Activated CD4-positive, alpha-beta T cell treated with anti-CD3 and anti-CD28 coated beads, Interleukin-2, amount 50 U/mL, for 16 hours (primary cell): ENCODE measurements at places on chromosomes 13 and 19.

DNA sequence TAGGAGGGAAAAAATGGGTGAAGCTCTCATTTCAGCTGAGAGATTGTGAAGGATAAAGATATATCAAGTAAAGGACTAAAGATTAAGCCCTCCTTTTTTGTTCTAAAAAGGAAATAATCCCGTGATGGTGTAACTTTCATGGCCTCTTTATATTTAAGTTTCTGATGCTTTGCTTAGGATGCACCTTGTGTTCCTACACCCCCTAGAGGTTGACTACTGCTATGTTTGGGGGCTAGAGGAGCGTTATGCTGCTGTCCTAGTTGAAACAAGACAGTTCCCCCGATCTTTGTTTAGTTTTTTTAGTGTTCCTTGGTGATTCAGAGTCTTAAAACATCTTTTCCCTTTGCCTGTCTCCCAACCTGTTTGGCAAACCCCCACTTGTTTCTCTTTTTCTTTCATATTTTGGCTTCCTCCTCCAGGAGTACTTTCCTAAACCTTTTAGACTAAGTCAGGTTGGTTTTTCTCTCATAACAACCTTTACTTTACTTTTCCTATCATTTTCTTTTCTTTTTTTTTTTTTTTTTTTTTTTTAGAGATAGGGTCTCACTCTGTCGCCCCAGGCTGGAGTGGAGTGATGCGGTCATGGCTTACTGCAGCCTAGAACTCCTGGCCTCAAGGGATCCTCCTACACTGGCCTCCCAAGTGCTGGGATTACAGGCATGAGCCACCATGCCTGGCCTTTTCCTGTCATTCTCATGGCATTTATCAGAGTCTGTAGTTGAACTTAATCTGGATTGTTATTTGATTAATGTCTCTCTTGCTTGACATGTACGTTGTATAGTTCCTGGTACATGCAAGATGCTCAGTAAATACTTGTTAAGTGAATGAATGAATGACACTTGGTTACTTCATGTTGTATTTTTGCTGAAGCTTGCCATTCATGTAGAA is 2.8 kb downstream of the UBA2 start:
- peak; percentile 72 for DNase-seq

GRCh38 chr19:11475861-11476260 is 5.0 kb downstream of the ELAVL3 start:
- DNase-seq = no peak

DNA sequence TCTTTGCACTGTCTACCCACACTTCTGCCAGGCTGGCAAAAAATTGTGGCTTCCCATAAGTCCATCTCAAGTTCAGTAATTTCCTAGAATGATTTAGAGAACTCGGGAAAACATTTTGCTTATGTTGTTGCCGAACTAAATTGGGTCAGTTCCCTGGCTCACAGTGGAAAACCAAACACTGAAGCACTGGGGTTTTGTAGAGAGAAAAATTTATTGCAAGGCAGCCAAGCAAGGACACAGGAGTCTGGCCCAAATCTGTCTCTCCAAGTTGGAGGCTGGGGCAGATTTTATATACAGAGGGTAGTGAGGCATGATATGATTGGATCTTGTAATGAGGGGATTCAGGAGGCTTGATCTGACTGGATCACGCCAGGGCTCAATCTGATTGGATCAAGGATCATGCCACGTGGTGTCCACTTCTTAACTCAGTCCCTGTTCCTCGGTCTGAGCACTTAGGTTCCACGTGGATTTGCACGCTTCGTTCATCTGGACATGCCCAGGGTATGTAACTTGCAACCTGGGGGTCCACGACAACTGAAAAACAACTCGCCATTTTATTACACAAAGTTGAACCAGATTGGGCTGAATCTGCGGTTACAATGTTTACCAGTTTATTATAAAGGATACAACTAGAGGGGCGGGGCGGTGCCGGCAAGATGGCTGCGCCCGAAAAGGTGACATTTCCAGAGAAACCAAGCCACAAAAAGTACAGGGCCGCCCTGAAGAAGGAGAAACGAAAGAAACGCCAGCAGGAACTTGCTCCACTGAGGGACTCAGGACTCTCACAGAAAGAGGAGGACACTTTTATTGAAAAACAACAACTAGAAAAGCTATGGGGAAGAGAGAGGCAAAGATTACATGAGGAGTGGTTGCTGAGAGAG is 7.3 kb downstream of the CD209 start:
- no peak for DNase-seq

DNA sequence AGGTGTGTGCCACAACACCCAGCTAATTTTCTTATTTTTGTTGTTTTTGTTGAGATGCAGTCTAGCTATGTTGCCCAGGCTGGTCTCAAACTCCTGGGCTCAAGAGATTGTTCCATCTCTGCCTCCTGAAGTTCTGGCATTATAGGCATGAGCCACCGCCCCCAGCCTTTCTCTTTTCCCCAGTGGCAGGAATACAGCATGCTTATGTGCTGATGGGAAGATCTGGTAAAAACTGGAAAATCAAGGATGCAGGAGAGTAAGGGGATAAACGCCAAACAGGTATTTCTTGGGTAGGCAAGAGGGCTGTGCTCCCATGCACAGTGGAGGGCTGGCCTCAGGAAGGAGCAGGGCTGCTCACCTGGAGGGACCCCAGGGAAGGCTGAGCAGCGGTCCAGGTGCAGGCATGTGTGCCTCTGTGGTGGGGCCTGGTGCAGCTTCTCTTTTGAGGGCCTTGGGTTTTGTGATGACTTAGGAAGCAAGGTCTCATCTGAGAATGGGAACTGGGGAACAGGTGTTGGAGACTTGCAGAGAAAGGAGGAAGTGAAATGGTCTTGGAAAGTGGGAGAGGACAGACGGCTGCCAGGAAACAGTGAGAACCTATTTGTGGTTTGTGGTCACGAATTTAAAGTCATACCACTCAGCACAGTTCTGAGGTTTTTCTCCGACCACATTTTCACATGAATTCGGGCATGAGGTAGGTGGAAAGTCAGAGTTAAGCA is 106.5 kb downstream of the TEX26 start:
- peak; percentile 83 for DNase-seq

DNA sequence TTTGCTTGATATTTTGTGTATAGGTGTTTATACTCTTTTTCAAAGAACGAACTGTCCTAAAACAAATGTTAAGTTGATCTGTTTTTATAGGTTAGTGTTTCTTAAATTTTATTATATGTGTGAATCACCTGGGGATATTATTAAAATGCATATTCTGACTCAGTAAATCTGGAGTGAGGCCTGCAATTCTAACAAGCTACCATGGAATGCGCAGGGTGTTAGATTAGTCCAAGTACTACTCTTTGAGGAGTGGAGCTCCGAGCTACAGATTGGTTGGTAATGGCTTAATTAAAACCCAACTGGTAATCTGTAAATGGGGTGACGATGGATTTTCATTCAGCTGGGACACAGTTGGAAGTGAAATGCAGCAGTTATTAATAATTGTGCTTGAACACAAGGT is 214.1 kb upstream of the UFM1 start:
- DNase-seq = no peak

- DNase-seq = peak; percentile 98
These were observed at the start of gene CHMP2A for GRCh38 chr19:58554494-58555368. TSS of gene CHMP2A (minus strand) at chr19:58555105. CDS start at chr19:58554212, 893 bp downstream.

- no peak for DNase-seq
These were observed 4.5 kb upstream of the TIMM44 start for GRCh38 chr19:7947939-7948338.

DNA sequence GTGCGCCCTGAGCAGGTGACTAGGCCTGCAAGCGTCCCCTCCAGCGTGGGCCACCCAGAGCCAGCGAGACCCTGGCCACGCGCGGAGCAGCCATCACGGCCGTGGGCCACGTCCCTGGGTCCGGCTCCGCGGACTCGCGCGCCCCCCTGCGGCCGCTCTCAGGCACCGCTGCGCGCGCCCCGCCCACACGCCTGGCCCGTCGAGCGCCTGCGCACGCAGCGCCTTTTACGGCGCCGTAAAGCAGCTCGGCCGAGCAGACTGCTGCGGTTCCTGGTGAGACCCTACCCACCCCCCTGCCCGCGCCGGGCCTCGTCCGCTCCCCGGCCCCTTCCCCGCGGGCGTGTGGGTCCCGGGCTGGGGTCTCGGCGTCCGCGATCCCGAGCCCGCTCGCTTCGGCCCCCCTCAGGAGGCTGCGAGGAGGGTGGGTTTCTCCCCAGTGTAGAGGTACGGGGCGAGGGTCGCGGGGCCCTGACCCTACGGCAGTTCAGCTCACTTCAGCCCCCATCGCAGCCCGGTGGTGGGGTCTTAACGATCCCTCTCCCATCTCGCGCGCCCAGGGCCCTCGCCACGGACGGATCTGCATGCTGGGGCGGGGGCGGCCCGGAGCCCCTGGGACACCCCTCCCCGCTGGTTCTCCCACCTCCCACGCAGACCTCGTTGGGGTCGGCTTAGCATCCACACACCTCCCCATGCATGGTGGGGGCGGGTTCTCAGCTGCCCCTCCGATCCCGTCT is at the start of gene TRAPPC5:
Gene TRAPPC5, plus strand, starts transcription at position 228 of the 734 bp plus-strand sequence. CDS start 1,421 bp downstream, outside the sequence.
- DNase-seq = peak; percentile 89

- DNase-seq = no peak
These were observed 384.4 kb downstream of the LMO7 start for GRCh38 chr13:76020421-76020955.

DNA sequence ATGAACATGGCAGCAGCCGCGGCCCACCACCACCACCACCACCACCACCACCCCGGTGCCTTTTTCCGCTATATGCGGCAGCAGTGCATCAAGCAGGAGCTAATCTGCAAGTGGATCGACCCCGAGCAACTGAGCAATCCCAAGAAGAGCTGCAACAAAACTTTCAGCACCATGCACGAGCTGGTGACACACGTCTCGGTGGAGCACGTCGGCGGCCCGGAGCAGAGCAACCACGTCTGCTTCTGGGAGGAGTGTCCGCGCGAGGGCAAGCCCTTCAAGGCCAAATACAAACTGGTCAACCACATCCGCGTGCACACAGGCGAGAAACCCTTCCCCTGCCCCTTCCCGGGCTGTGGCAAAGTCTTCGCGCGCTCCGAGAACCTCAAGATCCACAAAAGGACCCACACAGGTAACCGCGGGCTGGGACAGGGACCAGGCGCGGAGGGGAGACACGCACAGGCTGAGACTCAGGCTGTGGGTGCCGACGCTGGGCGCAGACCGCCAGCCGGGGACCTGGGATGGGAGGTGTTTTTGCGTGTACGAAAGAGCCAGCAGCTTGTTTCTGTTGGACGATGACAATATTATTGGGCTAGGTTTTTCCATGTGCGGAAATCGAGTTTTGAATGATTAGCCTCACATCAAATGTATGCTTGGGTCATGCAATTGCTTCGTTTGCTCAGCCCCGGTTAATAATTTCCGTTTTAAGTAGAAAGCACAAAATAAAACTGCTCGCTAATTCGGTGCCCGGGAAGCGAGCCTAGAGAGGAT is 1.3 kb downstream of the ZIC2 start:
- no peak for DNase-seq

DNA sequence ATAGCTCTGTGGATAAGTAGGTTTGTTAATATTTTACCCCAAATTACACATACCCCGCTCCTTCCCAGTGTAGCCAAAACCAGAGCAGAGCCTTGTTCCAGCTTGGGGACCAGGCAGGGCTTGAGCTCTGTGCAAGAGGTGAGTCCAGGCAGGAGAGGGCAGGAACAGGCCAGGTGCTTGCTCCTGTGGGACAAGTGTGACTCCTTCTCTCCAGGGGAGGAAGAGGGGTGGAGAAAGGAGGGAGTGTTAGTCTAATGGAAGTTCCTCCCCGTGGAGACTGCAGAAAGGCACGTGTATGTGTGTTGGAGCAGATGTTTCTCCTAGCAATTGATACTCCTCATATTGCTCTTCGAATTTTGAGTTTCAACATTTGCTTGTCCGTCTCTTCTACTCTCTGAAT is 201.0 kb downstream of the FGF9 start:
- no peak for DNase-seq
